ENCODE measurements at places on chromosomes 6 and 20.

DNA sequence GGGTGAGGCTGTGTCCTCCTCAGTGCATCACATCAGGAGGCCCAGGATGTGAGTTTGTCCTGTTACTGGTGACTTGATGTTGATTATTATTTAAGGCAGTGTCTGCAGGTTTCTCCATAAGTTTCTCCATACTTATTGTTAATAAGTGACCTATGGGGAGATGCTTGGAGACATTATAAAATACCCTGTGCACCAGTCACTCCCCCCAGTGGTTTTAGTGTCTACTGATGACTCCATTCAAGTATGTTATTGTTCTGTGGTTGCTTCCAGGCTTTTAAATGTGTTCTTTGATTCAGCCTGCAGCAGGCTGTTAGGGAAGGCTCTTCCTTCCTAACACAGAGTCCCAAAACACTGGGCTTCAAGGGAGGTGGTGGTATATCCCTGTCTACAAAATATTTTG is 14.6 kb upstream of the CST3 start:
- no peak overlapping the region for H3K27ac ChIP-seq
- no peaks in the 10 kb centered on the region for H3K27me3 ChIP-seq
- peaks cover 6% of the 10 kb centered on the region for H3K4me1 ChIP-seq
- no peaks in the 10 kb centered on the region for H3K36me3 ChIP-seq
- H3K4me3 ChIP-seq, result no peak overlapping the region

DNA sequence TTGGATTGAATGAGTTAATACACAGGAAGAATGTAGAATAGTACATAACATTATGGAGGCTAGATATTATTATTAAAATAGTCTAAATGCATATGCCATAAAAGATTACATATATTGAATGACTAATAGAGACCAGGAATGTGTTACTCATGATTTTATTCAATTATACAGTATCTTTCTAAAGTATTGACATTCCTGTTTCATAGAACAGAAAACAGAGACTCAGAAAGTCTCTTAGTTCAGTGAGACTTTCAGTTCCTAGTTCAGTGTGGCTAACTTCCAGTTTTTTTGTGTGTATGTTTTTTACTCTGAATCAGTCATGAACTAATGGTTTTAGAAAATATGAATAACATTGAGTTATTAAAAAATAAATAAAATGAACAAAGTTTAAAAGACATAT is 34.6 kb upstream of the TMEM244 start:
- no peaks in the 10 kb centered on the region for H3K36me3 ChIP-seq
- H3K4me1 ChIP-seq, result no peaks in the 10 kb centered on the region
- DNase-seq, result no peak
- no peaks in the 10 kb centered on the region for H3K27me3 ChIP-seq

DNA sequence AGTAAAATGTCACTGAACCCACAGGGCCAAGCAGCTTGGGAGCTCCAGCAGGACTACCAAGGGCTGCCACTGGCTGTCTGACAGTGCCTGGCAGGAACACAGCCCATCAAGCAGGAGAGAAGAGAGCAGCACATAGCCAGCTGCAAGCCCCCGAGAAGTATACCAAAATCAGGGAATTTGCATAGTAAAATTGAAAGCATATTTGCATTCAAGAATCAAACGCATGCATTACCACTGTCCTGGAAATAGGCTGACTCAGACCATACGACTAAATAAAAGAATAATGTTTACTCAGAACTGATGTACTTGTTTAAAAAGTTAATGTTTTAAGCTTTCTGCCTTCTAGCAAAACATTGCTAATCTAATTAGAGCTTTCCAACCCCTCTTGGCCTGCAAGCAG is 298.1 kb downstream of the TFAP2B start:
- no peaks in the 10 kb centered on the region for H3K36me3 ChIP-seq
- no peaks in the 10 kb centered on the region for H3K27me3 ChIP-seq
- H3K27ac ChIP-seq, result no peak overlapping the region

- H3K4me3 ChIP-seq, result no peak overlapping the region
- no peak overlapping the region for H3K27ac ChIP-seq
- DNase-seq, result no peak
- no peaks in the 10 kb centered on the region for H3K36me3 ChIP-seq
Measured at GRCh38 chr6:74610352-74610751, 595.5 kb downstream of the COL12A1 start.
